Adrenal gland (tissue), 19 donors: ENCODE measurements at places on chromosomes 2 and 18.

DNA sequence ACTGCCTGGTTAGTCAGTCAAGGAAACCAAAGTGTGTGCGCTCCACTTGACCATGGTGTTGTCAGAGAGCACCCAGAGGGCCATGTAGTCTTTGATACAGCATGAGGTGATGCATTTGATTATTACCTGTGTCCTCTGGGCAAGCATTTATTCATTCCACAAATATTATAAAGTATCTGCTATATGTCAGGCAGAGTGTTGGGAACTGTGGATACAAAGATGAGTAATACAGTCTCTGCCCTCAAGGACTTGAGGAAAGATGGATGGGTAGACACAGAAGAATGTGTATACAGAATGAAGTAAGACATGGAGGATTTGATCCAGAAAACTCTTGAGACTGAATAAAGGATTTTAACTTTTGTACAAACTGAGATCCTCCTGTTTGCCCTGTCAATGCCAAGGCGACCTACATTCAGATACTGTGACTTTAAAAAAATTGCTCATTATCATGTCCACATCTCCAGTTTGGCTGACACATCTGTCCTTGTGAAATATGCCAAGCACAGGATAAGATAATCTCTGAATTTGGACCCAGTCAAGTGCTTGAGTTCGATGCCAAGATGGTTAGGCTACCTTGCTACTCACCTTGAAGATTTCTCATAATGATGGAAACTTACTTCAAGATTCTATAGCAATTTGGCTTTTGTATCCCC is 50.8 kb downstream of the ACYP2 start:
- DNase-seq: no peak

- DNase-seq: no peak
Measured at GRCh38 chr2:158240975-158241374, 139.3 kb downstream of the UPP2 start.

DNA sequence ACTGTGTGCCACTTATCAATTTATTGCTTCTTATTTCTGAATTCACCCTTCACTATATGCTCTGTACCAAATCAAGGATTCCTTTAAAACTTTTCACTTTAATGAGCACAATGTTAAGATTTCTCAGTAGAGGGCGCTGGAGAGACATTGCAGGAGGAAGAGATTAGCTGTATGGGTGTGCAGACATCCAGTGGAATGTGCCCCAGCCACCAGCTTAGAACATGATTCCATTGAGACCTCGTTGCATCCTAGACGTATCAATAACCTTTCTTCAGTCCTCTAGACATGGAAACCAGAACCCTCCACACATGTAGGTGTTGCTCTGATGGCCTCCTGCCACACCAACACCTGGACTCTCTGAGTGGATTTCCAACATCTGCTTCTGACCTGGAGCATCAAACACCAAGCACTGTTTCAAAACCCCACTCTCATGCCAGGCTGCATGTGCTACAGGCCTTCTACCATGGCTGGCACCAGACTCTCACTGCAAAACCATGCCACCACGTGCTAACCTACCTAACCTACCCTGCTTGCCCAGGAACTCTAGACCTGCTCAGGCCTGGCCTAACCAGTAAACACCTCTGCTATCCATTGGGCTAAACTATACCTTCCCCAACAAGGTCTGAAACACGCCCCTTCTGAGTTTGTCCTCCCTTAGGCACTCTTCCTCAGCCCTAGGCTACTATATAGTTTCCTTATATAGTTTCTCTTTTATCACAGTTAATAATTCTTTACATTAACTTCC is 633.2 kb upstream of the PKDCC start:
- DNase-seq: no peak

DNA sequence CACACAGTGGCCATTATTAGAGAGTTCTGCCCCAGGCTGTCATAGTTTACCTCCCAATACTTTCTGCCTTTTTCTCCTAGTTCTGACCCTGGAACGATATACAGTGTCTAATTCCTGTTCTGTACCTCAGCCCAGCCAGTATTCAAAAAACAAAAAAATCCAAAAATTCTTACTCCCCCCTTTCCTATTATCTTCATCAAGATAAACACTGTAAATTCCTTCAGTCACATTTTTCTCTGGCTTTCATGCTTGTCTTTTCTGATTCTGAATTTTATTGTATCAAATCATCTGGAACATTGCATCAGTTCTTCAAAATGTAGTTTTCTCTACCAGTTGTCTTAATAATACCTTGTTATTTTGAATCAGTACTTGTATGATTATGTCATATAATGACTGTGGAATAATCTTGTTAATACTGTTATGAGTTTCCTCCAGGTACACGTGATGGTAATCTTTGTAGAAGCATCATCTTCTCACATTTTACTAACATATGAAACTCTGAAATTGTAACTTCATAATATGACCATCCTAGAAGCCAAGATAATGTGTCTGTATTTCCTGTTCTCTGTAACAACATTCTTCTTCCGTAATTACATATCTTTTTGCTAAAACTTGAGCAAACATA is 79.0 kb upstream of the NOSTRIN start:
- DNase-seq: no peak

DNA sequence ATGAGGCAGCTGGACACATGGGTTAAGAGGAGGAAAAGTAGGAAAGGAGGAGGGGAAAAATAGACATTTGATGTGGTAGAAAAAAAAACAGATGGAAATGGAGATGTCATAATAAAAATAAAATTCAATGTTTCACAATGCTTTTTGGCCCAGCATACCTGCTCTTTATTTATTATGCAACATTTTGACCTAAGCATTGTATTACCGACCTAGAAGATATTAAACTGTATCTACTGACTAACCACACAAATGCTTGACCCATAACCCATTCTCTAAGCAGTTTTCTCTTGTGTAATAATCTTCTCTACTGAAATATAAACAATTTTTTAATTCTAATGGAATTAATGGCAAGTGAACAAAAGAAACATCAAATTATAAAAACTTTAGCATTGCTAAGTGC is 362.3 kb downstream of the FBXO15 start:
- no peak for DNase-seq

DNA sequence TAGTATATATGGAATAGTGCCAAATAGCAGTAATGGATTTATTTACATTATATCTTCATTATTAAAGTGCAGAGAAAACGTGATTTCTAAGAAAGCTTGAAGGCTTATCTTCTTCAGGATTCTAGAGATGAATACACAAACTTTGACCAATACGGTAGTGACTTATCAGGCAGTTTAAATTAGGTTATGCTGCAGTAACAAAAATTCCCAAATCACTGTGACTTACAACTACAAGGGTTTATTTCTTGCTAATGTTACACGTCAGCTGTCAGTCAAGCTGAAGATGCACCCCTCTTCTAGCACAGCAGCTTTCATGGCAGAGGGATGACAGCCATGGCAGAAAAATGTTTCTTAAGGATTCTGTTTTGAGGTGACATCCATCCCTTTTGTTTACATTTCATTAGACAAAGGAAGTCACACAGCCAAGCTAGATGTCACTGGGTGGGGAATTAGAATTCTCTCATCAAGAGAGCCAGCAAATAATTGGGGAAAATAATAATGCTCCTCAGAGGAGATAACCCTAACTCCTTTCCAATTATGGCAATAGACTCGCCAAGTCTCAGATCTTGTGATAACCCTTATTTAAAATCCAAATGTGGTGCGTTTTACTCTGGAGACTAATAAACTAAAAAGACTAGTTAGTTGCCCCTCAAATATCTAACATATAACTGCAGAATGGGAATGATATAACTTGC is 268.3 kb upstream of the CYP26B1 start:
- DNase-seq: no peak
